AML-193 (cell line): ENCODE measurements at places on chromosomes 7 and 10.

GRCh38 chr7:81111358-81111757, 192.5 kb upstream of the SEMA3C start:
- no peak for DNase-seq

- no peak for DNase-seq
These were observed 58.1 kb downstream of the AGMO start for GRCh38 chr7:15503603-15504290.

DNA sequence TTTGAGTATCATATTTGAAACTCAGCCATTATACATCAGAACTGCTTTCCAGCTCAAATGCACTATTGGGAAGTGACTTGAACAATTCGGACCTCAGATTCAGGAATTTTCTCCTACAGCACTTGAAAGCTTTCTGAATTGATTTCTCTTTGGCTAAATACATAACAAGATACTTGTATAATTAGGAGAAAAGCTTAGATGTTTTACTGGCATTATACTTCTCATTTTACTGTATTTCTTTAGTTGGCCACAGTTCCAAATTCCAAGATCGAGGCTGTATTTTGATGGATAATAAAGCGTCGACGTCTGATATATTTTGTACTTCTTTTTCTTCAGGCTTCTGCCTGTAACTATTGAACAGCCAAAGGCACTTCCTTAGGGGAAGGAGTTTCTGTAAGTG, 26.7 kb upstream of the LYZL2 start:
- no peak for DNase-seq

- DNase-seq = no peak
These were observed 26.0 kb downstream of the NUP42 start for GRCh38 chr7:23207884-23208283.

DNA sequence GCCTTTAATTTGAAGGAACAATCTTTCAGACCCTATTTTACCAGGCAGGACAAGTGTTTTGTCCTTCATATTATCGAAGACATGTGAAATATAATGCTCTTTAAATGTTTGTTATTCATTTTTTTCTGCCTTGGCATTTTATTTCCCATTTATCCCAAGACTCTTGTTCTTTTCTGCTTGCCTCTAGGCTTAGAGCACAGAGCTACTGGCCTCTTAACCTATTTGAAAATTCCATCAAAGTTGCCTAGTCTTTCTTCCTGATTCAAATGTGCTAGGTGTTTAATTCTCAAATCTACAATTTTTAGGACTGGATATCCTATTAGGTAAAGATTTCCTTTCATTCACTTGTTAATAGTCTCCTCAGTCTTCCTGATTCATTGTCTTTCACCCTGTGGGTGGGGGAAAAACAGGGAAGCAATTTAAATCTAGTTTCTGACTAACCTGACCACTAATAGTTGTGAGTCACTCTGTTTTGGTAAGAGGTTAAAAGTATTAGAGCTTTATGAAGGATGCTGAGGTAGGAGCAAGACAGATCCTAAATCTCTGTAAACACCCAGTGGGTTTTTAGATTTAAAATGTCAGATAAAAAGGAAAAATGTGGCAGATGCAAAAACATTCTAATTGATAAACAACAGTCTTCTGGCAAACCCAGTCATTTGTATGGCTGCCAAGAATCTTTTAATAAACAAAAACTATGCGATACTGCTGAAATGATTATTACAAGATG, 1.5 kb downstream of the LIPK start:
- no peak for DNase-seq

- DNase-seq = no peak
These were observed 172.8 kb upstream of the IMMP2L start for GRCh38 chr7:111734954-111735660.

DNA sequence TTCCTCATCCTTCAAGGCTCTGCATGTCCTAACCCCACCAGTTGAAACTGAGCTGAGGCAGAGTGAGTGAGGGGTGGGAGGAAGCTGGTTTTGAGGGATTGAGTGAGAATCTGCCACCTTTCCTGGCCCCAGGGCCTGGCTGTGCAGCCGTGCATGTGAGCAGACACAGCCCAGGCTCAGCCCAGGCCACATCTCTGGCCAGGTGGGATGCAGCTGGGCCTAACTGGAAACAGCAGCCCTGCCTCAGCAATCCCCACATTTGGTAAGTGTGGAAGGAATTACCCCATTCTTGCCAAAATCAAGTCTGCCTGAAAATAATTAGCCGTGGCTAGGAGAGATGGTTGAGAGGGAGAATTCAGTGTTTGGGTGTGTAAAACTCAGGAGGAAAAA, 116.6 kb downstream of the NEURL1 start:
- no peak for DNase-seq

- DNase-seq = no peak
These were observed 76.2 kb upstream of the MYL10 start for GRCh38 chr7:101705331-101705730.

DNA sequence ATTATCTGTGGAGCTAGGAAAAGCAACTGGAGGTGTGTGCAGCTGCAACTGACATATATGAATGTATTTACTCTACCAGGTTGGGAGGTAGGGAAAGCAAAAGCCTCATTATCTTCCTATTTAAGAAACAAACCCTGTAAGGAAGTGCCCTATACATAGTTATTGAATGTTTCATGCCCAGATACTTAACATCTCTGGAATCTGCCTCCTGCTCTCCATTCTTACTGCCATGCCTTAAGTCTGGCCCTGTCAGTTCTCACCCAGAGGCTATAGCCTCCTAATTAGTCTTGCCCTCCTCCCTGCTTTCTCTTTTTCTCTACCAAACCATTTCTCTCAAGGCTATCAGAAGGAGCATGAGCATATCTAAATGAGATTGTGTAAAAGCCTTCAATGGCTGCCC, 542.6 kb upstream of the LRRN3 start:
- DNase-seq = no peak

- no peak for DNase-seq
These were observed 145.0 kb downstream of the MAD1L1 start for GRCh38 chr7:2087744-2088143.

DNA sequence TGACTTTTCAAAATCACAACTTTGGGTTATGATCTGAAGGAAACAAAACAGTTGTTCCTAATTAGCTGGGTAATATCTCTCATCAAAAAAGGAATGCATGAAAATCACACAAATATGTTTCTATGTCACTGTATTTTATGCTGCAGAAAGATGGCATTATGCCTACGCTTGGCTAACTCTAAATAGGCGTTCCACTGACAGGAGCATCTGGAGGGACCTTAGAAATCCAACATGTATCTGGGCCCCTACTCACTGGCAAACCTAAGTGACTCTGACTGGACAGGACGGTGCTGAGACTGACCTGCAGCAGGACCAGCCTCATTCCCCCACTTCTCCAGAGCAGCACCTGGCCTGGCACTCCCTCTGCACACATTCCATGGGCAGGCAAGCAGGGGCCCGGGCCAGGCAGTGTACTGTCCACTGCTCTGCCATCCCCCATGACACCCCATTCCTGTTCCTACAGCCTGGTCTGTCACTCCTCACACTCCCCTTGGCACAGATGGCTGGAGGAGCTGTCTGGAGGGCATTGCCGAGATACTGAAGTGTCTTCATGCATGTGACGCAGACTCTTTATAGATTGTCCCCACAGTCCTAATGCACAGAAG, 2.6 kb upstream of the MYL7 start:
- no peak for DNase-seq

DNA sequence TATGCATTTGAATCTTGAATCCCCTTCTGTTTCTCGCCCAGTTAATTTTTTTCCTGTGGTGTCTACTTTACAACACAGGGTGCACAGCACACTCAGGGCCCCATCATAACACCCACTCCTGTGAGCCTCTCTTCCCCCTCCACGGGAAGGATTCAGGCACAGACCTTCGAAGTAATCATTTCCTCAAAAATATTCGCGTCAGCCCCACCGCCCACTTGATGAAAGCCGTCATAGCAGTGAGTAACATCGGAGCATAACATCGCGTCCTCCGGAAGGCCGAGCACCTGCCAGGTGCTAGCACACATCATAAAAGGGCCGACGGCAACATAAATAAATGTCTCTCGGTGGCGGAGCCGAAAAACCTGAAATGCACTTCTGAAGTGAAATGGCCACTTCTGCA, 201.7 kb upstream of the ADARB2 start:
- no peak for DNase-seq

DNA sequence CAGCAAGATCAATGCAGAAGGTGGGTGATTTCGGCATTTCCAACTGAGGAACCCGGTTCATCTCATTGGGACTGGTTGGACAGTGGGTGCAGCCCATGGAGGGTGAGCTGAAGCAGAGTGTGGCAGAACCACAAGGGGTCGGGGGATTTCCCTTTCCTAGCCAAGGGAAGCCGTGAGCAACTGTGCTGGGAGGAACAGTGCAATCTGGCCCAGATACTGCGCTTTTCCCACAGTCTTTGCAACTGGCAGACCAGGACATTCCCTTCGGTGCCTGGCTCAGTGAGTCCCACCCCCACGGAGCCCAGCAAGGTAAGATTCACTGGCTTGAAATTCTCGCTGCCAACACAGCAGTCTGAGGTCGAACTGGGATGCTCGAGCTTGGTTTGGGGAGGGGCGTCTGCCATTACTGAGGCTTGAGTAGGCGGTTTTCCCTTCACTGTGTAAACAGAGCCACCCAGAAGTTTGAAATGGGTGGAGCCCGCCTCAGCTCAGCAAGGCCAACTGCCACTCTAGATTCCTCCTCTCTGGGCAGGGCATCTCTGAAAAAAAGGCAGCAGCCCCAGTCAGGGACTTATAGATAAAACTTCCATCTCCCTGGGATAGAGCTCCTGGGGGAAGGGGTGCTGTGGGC, 58.6 kb upstream of the SLC26A5 start:
- no peak for DNase-seq

GRCh38 chr7:129698516-129699418, 87.2 kb downstream of the NRF1 start:
- no peak for DNase-seq

DNA sequence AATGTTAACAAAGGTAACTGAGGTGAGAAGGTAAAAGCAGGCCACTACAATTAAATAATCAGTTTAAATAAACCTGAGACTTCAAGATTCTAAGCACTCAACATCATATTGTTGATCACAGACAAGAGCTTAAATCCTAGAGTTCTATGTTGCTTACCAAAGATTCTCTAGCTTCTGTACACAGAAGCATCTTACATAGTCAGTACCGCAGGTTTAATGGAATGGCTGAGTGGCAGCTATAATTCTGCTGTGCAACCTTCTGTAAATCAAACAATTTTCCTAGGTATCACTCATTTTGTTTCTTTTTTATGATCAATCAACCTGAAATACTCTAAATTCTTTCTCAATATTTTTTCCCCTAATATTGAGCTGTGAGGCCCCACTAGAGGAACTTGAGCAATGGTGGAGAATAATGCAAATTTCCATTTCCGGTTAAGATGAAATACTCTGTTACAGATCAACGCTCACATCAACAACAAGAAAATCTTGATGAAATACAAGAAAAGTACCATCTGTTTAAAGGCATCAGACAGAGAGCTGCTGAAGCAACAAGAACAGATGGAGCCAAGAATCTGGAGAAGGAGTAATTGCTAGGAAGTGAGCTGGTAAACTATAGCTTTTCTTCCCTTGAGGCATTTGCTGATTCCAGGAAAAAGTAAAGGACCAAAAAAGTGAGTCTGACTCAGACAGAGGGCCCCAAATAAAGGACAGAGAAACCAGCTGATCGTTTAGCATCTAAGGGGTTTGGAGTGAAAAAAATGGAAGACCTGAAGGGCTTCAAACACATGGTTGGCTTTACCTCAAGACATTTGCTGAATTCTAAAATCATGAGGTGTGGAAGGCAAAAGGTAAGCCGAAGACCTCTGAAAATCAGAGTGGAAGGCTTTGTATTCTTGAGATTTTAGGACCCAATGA, 22.6 kb downstream of the PNPLA8 start:
- no peak for DNase-seq

DNA sequence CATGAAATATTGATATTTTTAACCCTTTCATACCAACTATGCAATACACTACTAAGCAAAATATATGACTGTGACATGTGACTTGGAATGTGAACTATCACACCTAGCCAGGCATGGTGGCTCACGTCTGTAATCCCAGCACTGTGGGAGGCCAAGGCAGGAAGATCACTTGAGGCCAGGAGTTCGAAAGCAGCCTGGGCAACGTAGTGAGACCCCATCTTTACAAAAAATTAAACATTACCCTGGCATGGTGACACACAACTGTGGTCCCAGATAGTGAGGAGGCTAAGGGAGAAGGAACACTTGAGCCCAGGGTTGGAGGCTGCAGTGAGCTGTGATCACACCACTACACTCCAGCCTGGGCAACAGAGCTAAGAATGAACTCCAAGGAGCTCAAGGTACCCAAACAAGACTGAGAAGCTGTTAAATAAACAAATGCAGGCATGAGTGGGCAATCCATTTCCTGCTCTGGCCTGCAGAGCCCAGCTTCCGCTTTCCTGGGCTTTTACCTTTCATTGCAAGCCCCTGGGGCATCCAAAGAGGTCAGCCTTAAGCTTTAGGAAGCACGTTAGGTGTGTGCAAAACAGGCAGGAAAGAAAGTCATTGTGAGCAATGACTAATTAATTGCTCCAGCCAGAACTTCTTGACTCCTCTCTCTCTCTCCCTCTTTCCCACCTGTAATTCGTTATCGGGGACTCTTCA, 162.1 kb upstream of the FOXK1 start:
- no peak for DNase-seq

DNA sequence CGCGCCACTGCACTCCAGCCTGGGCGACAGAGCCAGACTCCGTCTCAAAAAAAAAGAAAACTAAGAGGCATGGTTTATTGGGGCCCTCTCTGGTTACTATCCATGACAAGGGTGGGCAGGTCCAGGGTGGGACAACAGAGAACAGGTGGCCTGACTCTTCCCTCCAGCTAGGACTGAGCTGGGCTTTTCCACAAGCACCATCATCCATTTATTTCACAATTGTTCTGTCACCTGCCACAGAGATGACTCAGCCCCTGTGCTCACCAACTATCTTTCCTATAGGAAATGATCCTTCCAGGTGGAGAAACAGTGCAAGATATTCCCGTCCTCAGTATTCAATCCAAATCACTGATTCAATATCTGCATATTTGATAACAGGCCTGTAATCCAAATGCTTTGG, 44.9 kb upstream of the MYL10 start:
- no peak for DNase-seq

GRCh38 chr7:132234711-132235110, 341.6 kb downstream of the PLXNA4 start:
- DNase-seq = no peak

DNA sequence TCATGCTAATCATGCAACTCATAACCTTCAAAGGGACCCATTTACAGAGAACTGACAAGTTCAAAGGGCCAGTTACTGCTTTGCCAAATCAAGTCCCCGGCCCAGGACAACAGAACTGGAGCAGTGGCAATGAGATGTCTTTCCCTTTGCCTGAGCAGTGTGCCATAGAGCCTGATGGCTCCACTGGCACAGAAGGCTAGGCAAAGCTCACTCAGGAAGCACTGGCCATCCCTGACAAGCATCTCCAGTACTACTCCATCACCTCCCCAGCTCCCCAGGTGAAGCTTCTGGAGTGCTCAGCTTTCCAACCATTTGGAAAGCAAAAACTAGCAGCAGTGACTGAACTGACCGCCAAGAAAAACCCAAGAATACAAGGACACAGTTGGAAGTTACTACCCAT, 108.3 kb downstream of the SGMS1 start:
- no peak for DNase-seq
